Astrocyte (in vitro differentiated cells and primary cell): ENCODE measurements at places on chromosomes 2 and 18.
A peak's percentile ranks its signal among the peaks of the same experiment; 100 is the strongest.

- no peak for DNase-seq
These were observed 406.9 kb upstream of the FIGN start for GRCh38 chr2:164142755-164143154.

DNA sequence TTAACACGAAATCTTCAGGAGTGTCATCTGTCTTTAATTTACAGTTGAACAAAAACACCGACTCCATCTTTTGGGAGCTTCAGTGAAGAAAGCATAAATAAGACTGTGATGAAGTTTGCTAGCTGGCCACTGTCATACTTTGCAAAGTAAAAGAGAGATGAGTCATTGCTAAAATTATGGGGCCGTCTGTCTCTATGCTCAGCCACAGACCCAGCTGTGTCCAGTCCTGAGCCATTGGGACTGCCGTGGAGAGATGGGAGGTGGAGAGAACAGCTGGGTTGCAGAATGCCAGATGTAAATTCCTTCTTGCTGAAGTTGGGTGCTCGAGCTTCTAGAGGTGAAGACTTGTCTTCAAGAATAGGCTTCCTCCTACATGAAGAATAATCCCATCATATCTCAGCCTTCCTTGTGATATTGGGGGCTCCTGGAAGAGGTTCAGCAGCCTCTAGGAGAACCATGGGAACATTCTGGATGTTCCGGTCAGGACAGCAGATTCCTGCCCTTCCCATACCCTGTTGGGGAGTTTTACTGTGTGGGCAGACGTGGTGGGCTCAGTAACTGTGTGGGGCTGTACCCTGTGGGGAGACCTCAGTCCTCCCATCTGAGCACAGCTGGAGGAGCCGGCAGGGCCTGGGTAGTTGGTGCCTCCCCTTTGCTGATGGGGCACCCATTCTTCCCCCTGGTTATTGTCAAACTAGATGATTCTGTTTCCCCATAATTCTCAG lies 71.1 kb downstream of the LDLRAD4 start:
- DNase-seq, result peak; percentile 23

GRCh38 chr2:129189617-129190319 lies 789.7 kb upstream of the RAB6C start:
- no peak for DNase-seq

DNA sequence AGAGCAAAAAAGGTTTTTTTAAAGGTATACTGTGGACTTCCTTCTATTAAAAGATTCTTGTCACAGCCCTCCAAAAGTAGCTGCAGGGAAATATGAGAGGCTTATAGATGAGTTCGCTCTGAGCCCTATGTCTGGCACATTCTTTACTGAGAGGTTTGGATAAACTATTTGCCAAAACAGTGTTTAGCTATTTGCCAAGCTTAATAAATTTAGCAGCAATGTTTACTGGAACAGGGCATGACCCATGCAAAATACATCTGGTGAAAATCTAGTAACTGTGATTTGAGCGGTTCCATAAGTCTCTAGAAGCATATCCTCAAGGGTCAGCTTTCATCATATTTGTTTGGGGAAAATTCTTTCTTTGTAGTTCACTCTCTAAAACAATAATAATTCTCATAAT lies 1696.7 kb upstream of the PIK3C3 start:
- DNase-seq, result no peak

GRCh38 chr2:239459606-239460005 lies 58.8 kb upstream of the HDAC4 start:
- no peak for DNase-seq
